ENCODE measurements at places on chromosomes 2 and 18.
A peak's percentile ranks its signal among the peaks of the same experiment; 100 is the strongest.

DNA sequence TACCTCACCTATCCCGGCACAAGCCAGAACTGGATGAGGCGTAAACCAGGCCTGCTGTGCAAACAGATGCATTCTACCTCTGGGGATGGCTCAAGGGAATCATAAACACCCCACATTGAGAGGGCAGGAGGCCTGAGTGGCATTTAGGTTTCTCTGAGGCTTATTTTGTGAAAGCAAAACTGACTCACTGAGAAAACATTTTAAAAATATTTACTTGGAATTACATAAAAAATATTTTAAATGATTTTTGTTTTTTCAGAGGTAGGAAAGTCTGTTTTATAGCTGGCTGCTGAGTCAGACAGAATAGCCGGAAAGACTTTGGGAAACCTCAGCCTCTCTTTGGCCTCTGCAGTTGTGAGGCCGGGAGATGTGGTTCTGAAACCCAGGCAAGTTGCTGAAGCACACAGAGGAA, 244.1 kb downstream of the NCKAP5 start:
- peak; percentile 25 for DNase-seq

DNA sequence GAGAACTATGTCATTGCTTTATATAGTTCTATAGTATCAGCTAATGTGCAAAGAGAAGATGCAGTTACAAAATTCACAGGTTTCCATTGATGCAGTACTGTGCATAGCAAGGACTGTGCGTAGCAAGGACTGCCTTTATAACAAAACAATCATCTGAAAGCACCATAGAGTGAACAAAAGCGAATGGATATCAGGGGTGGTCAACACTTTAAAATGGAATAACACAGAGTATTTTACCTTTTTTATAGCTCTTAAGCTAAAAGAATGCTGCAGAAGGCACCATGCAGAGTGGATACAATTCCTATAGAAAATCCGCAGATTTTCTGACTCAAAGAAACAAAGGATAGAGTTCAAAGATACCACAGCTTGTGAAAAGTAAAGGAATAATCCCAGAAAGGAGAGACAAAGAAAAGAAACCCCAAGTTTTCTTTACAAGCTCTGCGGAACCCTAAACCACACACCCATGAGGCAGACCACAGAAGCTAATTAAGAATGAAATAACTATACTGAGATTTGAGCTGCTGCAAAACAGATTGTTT, 229.9 kb upstream of the DTNA start:
- DNase-seq, result no peak

DNA sequence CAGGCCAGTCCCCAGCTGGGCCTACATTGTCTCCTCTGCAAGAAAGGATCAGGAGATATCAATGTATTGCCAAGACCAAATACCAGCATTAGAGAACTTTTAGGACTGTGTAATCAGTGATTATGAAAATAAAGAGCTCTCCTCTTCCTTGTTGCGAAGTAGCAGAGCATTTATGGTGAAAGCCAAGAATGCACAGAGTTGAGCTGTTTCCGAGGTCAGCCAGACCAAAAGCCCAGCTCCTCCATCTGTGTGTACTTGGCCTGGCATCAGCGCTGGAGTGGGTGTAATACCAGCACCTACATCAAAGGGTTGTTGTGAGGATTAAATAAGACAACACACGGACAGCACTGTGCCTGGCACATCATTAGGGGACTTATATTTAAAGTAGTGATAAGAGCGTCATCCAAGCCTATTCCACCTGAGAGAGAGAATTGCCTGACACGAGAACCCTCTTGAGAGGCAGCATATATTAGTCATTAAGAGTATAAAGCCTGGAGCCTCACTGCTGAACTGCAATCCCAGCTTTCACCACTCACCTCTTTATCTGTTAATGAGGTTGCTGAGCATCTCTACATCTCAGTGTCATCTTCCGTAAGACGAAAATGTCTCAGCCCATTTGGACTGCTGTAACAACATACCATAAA, 7.4 kb upstream of the SLC16A14 start:
- DNase-seq, result no peak

GRCh38 chr2:171325886-171326585, 107.8 kb downstream of the METTL8 start:
- DNase-seq, result no peak

DNA sequence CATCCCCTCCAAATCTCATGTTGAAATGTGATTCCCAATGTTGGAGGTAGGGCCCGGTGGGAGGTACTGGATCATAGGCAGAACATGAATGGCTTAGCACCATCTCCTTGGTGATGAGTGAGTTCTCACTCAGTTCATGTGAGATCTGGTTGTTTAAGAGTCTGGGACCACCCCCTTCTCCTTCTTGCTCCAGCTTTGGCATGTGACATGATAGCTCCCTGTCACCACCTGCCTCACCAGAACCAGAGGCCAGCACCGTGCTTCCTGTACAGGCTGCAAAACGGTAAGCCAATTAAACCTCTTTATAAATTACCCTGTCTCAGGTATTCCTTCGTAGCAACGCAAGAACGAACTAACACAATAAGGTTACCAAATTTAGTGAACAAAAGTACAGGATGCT, 95.4 kb downstream of the ZBTB7C start:
- DNase-seq, result no peak

DNA sequence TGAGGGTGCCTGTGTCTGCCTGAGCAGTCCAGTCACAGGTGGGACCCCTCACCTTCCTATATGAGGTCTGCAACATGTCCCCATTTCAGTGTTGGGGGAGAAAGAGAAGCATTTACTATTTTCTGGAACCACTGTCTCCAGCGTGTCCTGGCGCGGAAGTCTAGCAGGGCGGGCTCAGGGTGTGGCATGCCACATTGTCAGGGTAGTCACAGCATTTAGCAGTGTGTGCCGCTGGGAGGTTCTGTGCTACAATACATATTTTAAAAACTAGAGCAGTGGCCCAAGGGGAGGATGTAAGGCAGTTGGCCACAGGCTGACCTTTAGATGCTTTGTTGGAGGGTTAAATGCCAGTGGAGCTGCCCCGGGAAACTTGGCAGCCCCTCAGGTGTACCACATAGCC, 12.5 kb downstream of the UBE2F start:
- no peak for DNase-seq

GRCh38 chr2:96954011-96954846, 32.2 kb downstream of the FAM178B start:
- no peak for DNase-seq

- no peak for DNase-seq
These were observed 162.2 kb downstream of the ALPK2 start for GRCh38 chr18:58466636-58467205.

DNA sequence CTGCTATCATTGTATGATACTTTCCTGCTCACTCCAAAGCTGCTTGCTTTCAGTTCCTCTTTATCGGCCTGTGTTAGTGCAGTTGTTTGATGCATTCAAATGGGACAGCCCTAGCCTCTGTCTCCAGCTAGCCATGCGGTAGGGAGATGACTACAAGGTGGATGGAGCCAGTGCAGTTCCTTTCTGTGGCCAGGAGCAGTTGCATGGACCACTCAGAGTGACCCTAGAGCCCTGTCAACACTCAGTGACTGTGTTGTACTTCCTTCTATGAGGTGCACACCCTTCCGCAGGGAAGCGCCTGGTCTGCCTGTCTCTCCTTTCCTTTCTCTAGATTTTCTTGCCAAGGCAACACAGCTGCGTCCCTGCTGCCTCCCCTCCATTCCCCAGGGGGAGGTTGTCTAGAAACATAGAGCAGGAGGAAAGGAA, 33.8 kb downstream of the KCNS3 start:
- no peak for DNase-seq

DNA sequence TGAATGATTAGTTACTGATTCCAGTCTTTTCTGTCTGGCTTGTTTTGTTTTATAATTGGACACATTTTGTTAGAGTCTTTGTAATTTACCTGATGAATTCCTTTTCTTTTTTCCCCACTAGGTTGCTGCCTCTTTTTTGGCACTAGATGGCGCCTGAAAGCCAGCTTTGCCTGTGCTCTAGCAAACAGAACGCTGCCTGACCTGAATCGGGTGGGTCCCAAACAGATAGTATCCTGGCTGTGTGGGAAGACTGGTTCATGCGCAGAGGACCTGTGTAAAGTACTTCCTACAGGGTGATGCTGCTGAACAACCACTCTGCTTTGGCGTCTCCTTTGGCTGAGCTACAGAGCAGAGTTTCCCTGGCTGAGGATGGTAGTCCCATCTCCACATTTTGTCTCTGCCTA, 288.2 kb downstream of the IKZF2 start:
- no peak for DNase-seq

GRCh38 chr2:46002507-46002883, 294.7 kb upstream of the EPAS1 start:
- peak; percentile 41 for DNase-seq

DNA sequence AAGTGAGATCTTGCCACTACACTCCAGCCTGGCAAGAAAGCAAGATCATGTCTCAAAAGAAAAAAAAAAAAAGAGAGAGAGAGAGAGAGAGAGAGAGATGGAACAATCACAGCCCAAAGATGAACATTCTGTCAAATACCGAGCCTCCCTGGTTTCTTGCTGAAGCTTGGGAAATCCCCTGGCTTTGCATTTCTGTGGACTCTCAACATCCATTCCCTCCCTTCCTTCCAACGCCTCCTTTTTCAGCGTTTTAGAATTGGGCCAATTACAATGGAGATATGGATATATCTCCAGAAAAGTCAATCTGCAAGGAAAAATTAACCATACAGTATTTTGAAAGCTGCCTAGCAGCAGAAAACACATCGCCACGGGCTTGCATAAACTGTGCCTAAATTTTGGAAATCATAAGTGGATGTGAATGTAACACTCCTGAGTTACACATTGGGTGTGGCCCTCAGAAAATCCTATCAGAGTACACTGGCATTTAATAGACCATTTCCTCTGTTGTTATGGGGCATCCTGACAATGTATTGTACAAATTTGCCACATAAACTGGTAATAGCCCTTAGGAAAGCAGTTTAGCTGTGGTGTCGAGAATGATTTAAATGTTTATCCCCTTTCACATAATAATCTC, 67.2 kb upstream of the PHLPP1 start:
- DNase-seq, result no peak

- no peak for DNase-seq
These were observed 33.5 kb upstream of the GPC1 start for GRCh38 chr2:240401781-240402551.

DNA sequence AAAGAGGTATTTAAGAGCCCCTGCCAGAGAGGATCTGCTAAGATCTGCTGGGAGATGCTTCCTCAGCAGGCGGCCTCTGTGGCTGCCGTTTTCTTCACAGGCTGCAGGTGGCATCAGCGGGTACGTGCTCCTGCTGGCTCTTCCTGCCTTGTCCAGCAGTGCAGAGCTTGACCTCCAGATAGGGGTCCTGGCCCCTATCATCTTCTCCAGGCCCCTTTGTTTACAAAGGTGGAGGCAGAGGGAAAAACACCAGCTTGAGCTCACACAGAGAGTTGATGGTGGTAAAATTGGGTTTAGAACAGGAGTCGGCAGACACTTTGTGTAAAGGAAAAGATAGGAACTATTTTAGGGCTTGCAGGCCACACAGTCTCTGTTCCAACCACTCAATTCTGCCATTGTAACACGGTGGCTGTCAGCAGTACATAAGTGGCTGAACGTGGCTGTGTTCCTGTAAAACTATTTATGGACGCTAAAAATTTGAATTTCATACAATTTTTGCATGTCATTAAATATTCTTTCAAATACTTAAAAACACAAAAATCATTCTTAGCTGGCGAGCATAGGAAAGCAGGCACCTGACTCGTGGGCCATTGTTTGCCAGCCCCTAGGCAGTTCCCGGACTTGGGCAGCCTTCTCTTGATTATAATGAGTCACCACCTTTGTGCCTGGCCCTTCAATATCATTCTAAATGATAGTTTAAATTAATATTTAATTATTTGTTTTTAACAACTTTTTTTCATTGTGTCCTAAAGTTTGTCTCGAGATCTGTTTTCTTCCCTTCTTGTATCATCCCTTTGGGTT, 98.2 kb upstream of the B3GNT7 start:
- DNase-seq, result peak; percentile 47

DNA sequence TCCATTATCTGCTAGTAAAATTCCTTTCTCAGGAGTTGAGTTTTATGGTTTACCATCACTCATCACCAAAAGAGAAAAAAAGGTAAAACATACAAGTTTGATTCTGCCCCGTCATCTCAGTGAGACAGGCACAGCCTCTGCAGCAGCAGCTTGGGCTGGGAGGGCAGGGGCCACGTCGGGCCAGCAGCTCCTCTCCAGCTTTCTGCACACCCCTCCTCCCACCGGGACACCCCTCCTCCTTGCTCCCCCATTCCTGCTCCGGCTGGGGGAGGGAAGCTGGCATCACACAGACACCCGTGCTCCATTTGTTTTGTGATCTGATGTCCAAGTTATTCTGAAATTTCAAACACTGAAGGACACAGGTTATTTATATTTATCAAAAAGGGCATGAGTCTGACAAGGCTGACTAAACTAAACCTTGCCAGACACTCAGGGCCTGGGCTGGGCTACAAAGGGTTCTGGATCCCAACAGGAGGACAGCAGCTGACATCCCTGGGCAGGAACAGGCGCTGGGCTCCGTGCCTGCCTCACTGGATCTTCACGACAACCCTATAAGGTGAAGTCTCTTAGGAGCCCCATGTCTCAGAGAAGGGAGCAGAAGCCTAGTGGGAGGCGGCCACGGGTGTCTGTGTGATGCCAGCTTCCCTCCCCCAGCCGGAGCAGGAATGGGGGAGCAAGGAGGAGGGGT, 71.4 kb downstream of the HDAC4 start:
- DNase-seq, result no peak

GRCh38 chr2:128773641-128774319, 455.1 kb upstream of the HS6ST1 start:
- no peak for DNase-seq

GRCh38 chr2:69741229-69741574, 732 bp upstream of the ANXA4 start:
- DNase-seq, result no peak

GRCh38 chr18:1246827-1247226, 342.2 kb downstream of the ADCYAP1 start:
- DNase-seq, result no peak

DNA sequence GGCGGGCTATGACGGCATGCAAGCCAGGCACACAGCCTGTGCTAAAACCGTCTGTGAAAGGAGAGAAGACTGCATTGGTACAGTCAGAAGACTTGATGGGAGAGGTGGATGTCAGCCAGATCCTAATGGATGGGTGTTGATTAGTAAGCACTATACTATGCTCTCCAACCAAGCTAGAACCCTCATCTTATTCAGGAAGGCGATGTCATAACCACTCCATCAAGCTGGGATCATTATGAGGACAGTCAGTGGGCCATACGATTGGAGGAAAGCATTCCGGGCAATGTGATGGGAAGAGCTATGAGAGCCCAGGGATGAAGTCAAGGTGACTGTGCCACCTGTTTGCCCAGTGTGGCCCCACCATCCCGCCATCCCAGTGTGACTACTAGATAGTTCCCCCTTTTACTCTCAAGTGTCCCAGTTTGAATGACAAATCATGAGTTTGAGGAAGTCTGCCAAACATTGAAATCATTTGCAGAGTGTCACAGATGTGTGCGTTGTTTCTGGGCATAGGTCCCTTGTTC, 66.4 kb downstream of the MRPS9 start:
- no peak for DNase-seq

- DNase-seq, result no peak
These were observed 93.9 kb upstream of the CTDP1 start for GRCh38 chr18:79585395-79586370.

- DNase-seq, result no peak
These were observed 5.4 kb downstream of the AGXT start for GRCh38 chr2:240873805-240874714.

- DNase-seq, result no peak
These were observed 49.7 kb downstream of the CYRIA start for GRCh38 chr2:16615687-16616615.

All from brain pericyte (primary cell).